ENCODE measurements at places on chromosomes 7 and 10.

GRCh38 chr7:82668676-82669075, 225.1 kb upstream of the CACNA2D1 start:
- no peak for DNase-seq

- no peak for DNase-seq
Measured at GRCh38 chr10:79353726-79354125, 6.5 kb downstream of the PPIF start.

GRCh38 chr7:93301736-93302135, 69.6 kb downstream of the VPS50 start:
- DNase-seq = no peak

DNA sequence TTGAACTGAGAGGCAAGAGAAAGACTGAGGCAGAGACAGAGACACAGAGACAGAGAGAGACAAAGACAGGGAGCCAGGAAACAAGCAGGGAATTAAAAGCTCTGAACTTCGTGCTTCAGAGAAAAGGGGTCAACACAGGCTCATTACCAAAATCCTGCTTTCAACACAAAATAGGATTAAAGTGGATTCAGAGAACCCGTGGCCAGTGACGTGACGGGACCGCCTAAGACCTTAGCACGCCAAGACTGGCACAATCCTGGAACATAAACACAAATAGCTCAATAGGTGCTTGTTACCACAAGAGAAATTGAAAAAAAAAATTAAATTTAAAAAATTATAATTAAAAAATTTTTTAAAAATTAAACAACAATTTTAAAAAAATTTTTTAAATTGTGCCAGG, 21.5 kb downstream of the ASB13 start:
- DNase-seq = no peak

GRCh38 chr7:96670338-96671289, 39.0 kb downstream of the SEM1 start:
- no peak for DNase-seq

DNA sequence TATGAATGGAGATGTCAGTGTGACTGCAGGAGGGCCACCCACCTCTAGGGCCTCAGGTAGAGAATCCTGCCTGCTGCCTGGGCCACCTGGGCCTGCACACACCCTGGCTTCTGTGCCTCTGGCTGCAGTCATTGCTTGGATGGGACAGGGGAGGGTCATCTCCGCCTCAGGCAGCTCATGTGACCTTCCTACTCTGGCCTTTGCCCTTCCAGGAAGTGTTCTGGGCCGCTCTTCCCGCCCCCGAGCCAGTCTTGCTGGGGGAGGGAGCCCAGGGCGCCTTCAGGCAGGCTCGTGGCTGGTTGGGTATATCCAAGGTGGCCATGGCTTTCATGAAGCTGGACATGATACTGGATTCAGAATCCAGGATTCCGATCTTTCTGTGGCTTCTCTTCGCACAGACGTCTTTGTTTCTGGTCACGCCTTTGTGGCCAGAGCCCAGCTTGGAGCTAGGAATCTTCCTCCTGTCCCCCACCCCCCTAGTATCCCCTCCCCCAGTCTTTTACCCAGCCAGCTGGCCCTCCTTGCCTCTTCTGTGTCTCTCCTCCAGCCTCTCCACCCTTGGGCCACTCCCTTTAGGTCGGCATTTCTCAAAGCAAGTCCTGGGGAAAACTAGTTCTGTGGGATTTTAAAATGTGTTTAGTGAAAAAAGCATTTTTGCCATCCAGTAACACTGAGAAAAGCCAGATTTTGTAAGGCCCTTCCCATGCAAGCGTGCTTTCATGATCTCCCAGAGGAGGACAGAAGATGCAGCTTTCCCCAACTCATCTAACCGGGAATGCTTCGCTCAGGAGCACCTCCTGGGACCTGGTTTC, 119.6 kb downstream of the ZMIZ1 start:
- DNase-seq = no peak

- DNase-seq = no peak
Measured at GRCh38 chr10:77006836-77007511, 630.6 kb downstream of the KCNMA1 start.

GRCh38 chr7:138158739-138159528, 82.7 kb downstream of the AKR1D1 start:
- DNase-seq = no peak

- DNase-seq = no peak
Measured at GRCh38 chr7:139940866-139941265, 111.8 kb downstream of the TBXAS1 start.

DNA sequence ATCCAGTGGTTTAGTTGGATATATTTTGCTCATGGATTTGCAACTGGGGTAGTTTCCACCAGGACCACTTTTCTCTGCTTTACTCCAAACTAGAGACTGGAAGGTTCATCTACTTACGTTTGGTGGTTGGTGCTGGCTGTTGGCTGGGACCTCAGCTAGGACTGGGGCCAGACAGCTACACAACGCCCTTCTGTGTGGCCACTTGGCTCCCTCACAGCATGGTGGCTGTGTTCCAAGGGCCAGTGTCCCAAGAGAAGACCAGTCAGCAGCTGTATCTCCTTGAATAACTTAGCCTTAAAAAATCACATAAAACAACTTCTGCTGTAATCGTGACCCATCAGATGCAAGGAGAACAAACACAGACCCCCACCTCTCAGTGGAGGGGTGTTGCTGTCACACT, 4.2 kb upstream of the KCNH2 start:
- DNase-seq = no peak

DNA sequence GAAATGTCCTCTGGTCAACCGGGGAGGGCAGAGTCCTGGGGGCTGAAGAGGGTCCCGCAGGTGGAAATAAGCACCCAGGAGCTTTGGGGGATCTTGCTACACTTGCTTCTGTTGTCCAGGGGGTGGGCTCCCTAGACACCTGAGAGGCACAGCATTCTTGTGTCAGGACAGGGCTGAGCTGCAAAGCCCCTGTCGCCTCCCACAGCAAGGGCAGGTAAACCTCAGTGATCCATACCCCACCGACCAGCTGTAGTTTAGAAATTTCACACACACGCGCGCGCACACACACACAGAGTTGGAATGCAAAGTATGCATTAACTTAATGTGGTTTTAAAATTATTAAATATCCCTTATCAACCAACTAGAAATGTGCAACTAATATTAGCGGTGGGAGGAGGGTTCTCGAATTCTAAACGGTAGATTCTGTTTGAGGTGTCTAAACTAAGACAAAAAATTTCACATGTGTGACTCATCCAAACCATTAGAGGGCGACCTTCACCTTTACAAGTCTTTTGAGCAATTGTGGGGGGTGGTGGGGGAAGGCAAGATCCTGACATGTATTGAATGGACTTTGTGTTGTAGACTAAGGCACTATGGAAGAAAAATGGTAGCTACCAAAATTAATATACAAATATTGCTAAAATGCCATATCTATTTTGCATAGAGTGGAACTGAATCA, 34.3 kb upstream of the PTF1A start:
- peak; percentile 34 for DNase-seq

DNA sequence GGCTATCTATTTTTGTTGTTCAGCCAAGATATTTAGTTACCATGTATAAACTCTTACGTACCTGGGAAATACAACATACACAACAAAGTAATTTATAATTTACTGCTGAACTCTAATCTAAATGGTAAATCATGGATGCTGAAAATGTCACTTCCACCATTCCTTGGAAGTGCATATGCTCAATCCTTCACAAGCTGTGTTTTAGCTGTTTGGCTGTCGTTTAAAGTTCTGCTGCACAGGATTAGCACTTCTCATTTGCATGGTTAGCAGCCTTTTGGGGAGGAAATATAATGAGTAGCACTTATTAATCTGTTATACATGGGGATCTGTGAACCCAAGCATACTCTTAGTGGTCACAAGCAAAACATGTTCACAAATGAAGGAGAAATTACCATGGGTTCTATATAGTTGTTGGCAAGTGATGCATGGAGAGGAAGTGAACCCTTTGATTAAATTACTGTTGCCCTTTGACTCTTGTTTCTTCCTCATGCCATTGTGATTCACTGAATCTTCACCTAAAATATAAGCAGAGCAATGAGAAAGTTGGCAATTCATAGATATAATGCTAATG, 18.5 kb downstream of the PIK3CG start:
- no peak for DNase-seq

DNA sequence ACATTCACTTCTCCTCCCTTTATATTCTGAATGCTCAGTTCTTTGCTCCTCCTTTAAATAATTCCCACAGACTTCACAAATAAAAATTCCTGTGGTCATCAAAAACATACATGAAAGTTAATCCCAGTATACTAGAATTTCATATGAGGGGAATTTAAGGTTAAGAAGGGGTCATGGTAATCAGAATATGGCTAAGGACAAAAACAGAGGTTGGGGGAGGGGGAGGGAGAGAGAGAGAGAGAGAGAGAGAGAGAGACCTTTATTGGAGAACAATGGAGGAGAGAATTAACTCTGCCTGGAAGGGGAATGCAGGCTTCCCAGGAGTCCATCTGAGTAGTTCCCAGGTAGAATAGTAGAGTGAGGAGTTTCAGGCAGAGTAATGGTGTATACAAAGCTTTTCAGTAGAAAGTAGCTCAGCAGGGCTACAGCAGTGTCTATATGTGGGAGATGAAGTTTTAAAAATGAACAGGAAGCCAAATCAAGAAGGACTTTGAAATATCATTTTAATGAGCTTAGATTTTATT, 5.2 kb upstream of the CUBN start:
- no peak for DNase-seq

DNA sequence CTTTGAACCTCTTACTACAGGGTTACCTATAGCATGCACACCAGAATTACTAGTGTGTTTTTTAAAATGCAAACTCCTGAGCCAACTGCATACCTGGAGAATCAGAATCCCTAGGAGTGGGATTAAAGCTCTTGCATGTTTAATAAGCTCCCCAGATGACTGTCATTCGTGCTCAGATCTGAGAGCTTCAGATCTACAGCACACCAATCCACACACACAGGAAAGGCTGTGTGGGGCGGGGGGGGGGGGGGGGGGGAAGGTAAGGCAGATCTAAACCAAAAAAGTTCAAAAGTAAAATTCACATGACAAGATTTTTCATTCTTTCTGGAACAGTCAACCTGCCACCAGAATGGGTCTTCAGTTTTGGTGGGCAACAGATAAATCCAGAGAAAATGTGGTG, 5.5 kb downstream of the FAM3C start:
- no peak for DNase-seq

- no peak for DNase-seq
Measured at GRCh38 chr10:81848514-81848913, 26.5 kb upstream of the NRG3 start.

DNA sequence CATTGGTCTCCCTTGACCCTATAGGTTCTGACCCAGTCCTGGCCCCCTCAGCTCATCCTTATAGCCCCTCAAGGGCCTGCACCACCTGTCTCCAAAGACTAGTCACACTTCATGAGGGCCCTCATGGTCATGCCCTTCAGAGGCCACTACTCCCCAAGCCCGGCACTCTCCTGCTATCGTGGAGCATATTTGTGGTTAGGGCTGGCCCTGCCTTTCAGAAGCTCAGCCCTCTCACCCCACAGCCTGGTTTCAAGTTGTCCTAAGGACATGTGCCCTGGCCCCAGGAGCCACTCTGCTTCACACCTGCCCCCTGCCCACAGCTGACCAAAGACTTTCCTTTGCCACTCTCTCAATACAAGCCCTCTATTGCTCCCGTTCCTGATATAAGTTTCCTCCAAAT, 60.3 kb upstream of the LBX1 start:
- DNase-seq = peak; percentile 69

- no peak for DNase-seq
Measured at GRCh38 chr10:5952731-5953385, 24.5 kb downstream of the IL15RA start.

Measured in RPMI8226 (cell line).